ENCODE measurements at places on chromosomes 4 and X. TPM values are rescaled to one million over a fixed set of nuclear protein-coding genes. Genes with fewer than 3 reads are reported as not detected.
A peak's percentile ranks its signal among the peaks of the same experiment; 100 is the strongest.

- DNase-seq = no peak
- H3K27ac ChIP-seq = no peak overlapping the region
- no peaks in the 10 kb centered on the region for H3K27me3 ChIP-seq
- no peaks in the 10 kb centered on the region for H3K36me3 ChIP-seq
Measured at GRCh38 chr4:142516686-142517526, 329.2 kb downstream of the INPP4B start.

- H3K4me1 ChIP-seq = no peaks in the 10 kb centered on the region
- no peak overlapping the region for H3K27ac ChIP-seq
- no peaks in the 10 kb centered on the region for H3K27me3 ChIP-seq
- DNase-seq = no peak
Measured at GRCh38 chr4:189533603-189534002, 407.1 kb upstream of the FRG1 start.

DNA sequence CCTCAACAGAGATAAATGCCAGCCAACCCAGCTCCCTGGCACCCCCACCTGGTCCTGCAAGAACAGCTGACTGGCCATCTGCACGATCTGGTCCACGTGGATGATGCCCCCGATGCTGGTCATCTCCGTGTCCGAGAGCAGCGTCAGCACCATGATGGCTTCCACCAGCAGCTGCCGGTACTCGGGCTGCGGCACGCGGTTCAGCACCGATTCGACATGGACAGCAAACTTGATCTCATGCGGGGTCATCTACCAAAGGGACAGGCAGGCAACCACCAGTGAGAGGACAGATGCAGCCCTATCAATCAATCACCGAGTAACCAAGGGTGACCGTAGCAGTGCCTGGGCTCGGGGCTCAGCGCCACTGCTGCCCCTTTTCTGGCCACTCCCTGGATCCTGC is 89.8 kb downstream of the PHKA2 start:
- no peaks in the 10 kb centered on the region for H3K27me3 ChIP-seq
- no peaks in the 10 kb centered on the region for H3K36me3 ChIP-seq
- no peak overlapping the region for H3K4me3 ChIP-seq
- H3K4me1 ChIP-seq = no peaks in the 10 kb centered on the region
- no peak overlapping the region for H3K27ac ChIP-seq
- no peak for DNase-seq

DNA sequence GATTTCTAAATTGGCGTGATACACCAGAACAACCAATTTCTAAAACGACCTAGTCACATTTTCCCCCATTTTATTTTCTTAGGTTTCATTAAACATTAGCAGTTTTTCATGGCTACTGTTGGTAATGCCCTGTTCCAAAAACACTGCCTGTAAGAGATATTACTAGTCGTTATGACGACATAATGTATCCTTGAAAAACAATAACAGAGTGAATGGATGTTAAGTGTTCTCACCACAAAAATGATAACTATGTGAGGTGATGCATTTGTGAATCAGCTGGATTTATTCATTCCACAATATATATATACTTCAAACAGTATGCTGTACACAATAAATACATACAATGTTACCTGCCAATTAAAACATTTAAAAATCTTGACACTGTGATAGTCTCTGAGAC is 1147.6 kb upstream of the PCDH10 start:
- DNase-seq = no peak
- no peak overlapping the region for H3K4me3 ChIP-seq
- H3K27me3 ChIP-seq = no peaks in the 10 kb centered on the region
- H3K4me1 ChIP-seq = no peaks in the 10 kb centered on the region
- H3K27ac ChIP-seq = no peak overlapping the region
- no peaks in the 10 kb centered on the region for H3K36me3 ChIP-seq

DNA sequence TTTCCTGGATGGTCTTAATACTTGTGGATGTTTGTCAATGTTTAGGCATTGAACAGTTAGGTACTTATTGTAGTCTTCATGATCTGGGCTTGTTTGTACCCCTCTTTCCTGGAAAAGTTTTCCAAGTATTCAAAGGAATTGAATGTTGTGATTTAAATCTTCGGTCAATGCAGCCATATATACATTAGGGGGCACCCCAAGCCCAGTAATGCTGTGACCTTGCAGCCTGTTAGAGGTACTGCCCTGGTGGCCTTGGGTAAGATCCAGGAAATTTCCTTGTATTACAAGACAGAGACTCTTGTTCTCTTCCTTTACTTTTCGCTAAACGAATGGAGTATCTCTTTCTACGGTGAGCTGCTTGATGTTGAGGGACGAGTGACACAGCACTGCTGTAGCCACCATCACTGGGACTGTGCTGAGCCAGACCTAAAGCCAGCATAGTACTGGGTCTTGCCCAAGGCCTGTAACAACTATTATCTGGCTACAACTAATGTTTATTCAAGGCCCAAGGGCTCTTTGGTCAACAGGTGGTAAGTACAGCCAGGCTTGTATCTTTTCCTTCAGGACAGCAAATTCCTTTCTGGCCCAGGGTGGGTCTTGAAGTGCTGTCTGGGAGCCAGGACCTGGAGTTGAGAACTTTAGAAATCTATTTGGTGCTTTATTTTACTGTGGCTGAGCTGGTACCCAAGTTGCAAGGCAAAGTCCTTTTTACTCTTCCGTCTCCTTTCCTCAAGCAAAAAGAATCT is 118.3 kb upstream of the ATOH1 start:
- no peak overlapping the region for H3K4me3 ChIP-seq
- H3K4me1 ChIP-seq = no peaks in the 10 kb centered on the region

GRCh38 chrX:22126327-22126726 is 94.2 kb downstream of the PHEX start:
- DNase-seq = no peak
- no peaks in the 10 kb centered on the region for H3K27me3 ChIP-seq
- H3K27ac ChIP-seq = no peak overlapping the region
- no peaks in the 10 kb centered on the region for H3K36me3 ChIP-seq

GRCh38 chr4:26892480-26893150 is 32.0 kb downstream of the STIM2 start:
- no peak overlapping the region for H3K4me3 ChIP-seq
- no peak overlapping the region for H3K27ac ChIP-seq
- no peaks in the 10 kb centered on the region for H3K27me3 ChIP-seq
- H3K4me1 ChIP-seq = no peaks in the 10 kb centered on the region

DNA sequence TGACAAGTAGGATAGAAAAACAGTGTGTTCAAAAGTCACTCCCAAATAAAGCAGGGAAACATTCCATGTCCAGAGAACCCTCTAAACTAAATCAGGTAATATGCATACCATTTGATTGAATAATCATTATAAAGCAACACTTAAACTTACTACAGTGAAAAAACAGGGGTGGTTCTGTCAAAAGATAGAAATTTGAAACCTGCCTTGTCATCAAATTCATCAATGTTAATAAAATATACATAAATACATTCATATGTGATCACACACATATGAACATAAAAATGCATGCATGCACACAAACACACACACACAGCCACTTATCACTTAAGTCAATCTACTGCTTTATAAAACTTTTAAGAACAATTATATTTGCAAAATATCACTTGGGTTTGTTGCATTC is 485.8 kb upstream of the TECRL start:
- H3K27ac ChIP-seq = no peak overlapping the region
- no peaks in the 10 kb centered on the region for H3K4me1 ChIP-seq
- no peaks in the 10 kb centered on the region for H3K36me3 ChIP-seq
- DNase-seq = no peak
- H3K4me3 ChIP-seq = no peak overlapping the region
- H3K27me3 ChIP-seq = no peaks in the 10 kb centered on the region

DNA sequence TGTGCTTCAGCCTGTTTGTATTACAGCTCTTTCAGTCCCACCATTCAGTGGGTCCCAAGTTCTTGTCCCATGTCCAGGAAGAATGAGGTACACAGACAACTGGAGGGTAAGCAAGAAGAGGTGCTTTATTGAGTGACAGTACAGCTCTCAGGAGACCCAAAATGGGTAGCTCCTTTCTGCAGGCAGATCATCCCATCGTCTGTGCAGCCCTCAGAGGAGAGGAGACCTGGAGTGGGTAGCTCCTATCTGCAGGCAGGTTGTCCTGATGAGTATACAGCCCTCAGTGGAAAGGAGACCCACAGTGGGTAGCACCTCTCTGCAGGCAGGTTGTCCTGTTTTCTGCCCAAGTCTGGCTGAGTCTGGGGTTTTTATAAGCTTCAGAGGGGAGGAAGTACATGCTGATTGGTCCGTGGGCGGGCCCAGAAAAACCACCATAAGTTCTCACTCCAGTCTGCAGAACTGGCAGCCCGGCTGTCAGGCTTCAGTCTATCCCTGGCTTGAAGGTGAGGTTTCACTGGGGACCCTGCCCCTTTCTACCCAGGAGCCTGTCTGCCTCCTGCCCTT is 18.0 kb downstream of the GRK4 start:
- peaks cover 18% of the 10 kb centered on the region for H3K4me1 ChIP-seq
- H3K27me3 ChIP-seq = no peaks in the 10 kb centered on the region
- H3K36me3 ChIP-seq = no peaks in the 10 kb centered on the region
- H3K4me3 ChIP-seq = no peak overlapping the region

GRCh38 chrX:102684772-102685520 is 27.3 kb upstream of the GPRASP2 start:
- no peak for DNase-seq
- no peak overlapping the region for H3K4me3 ChIP-seq
- no peaks in the 10 kb centered on the region for H3K36me3 ChIP-seq
- H3K4me1 ChIP-seq = no peaks in the 10 kb centered on the region
- H3K27ac ChIP-seq = no peak overlapping the region

DNA sequence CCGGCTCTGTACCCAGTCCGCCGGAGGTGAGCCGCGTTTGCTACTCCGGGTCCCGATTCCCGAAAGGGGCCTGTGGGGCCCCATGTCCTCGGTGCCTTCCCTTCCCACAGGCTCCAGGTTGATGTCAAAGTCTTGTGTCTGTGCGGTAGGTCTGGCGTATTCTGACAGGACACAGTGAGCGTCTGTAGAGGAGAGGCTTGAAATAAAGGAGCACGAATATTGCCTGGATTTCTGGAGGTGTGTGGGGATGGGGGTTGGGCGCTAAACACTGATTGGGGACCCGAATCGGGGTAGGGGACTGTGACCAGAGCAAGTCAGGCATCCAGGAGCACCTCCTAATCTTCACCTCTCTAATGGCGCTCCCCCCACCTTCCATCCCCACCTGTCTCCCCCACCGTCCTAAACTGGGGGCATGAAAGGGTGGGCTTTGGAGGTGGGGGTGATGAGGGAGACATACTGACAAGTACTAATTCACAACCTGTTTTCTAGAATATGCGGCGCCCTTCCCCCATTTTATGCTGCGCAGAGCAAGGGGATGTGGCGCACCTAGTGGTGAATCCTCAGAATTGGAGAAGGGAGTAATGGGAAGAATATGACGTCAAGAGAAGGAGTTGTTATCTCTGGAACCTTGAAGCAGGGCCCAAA is 855 bp downstream of the GPRASP2 start:
- H3K4me3 ChIP-seq = peak overlapping the region; percentile 56
- no peaks in the 10 kb centered on the region for H3K36me3 ChIP-seq
- H3K4me1 ChIP-seq = no peaks in the 10 kb centered on the region

GRCh38 chrX:30373951-30374350 is 64.8 kb upstream of the NR0B1 start:
- H3K27ac ChIP-seq = no peak overlapping the region
- H3K4me3 ChIP-seq = no peak overlapping the region
- no peak for DNase-seq
- H3K27me3 ChIP-seq = no peaks in the 10 kb centered on the region
- no peaks in the 10 kb centered on the region for H3K4me1 ChIP-seq
- H3K36me3 ChIP-seq = no peaks in the 10 kb centered on the region

DNA sequence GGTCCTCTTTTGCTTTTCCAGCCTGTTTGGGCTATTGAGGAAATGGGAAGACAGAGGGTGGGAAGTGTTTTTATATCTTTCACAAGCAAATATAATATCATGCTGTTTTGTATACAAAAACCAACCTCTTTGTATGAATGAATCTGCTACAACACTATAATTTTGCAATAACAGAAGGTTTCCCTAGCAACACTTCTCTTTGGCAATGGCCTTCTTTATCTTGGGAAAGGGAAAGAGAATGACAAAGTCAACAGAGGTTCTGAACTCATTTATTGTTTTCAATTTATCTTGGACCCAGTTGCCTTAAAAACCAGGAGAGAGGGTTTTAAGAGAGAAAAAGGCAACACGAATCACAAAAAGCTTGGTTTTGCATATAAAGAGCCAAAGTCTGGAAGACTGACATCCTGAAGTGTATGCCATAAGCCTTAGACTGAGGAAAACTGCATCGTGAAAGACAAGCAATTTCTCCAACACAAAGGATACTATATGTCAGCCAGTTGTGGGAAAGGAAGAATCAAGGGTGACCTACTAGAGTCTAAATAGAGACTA is 121.8 kb upstream of the FAM241A start:
- no peak overlapping the region for H3K4me3 ChIP-seq
- no peak for DNase-seq
- H3K4me1 ChIP-seq = no peaks in the 10 kb centered on the region
- H3K27me3 ChIP-seq = no peaks in the 10 kb centered on the region
- no peak overlapping the region for H3K27ac ChIP-seq

- peaks cover 4% of the 10 kb centered on the region for H3K27me3 ChIP-seq
- H3K4me1 ChIP-seq = no peaks in the 10 kb centered on the region
- H3K4me3 ChIP-seq = no peak overlapping the region
- no peak for DNase-seq
- no peaks in the 10 kb centered on the region for H3K36me3 ChIP-seq
- no peak overlapping the region for H3K27ac ChIP-seq
Measured at GRCh38 chrX:153361781-153362397, 27.9 kb downstream of the ZNF275 start.

- no peaks in the 10 kb centered on the region for H3K4me1 ChIP-seq
- no peak overlapping the region for H3K4me3 ChIP-seq
- DNase-seq = no peak
- no peaks in the 10 kb centered on the region for H3K36me3 ChIP-seq
Measured at GRCh38 chrX:105117621-105118020, 102.9 kb downstream of the TEX13A start.

CITED1 gene
- 2.8 TPM for total RNA-seq

CSN2 gene
- not detected for total RNA-seq

MAGIX gene
- 2.6 TPM for total RNA-seq

NPY5R gene
- not detected for total RNA-seq

HS6ST2 gene
- total RNA-seq = 24.6 TPM

UGT2B7 gene
- not detected for total RNA-seq

DRP2 gene
- 0.64 TPM for total RNA-seq

ASB9 gene
- total RNA-seq = 2.9 TPM

SPRY1 gene
- total RNA-seq = 4.8 TPM

Data from HCT116 (cell line).